ENCODE measurements at places on chromosomes 12 and 14.

DNA sequence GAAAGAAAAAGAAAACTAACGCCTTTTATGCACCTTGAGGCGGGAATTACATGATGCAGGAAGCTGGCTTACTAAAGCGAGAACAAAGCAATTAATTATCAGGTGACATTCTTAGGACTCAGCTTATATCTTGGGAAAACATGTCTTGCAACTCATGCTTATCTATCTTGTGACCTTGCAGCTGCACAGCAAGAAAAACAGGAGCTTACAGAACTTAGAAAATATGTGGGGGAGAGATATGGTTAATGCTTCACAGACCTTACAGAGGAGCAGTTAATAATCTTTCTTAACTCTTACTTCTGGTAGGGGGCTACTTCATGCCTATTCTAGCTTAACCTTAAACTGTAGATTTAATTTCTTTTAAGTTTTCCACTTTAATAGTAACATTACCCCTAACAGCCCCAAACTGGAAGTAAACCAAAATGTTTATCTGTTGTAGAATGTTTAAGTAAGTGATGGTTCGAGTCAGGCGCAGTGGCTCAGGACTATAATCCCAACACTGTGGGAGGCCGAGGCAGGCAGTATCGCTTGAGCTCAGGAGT lies 13.2 kb upstream of the OR11G2 start:
- DNase-seq, result no peak

DNA sequence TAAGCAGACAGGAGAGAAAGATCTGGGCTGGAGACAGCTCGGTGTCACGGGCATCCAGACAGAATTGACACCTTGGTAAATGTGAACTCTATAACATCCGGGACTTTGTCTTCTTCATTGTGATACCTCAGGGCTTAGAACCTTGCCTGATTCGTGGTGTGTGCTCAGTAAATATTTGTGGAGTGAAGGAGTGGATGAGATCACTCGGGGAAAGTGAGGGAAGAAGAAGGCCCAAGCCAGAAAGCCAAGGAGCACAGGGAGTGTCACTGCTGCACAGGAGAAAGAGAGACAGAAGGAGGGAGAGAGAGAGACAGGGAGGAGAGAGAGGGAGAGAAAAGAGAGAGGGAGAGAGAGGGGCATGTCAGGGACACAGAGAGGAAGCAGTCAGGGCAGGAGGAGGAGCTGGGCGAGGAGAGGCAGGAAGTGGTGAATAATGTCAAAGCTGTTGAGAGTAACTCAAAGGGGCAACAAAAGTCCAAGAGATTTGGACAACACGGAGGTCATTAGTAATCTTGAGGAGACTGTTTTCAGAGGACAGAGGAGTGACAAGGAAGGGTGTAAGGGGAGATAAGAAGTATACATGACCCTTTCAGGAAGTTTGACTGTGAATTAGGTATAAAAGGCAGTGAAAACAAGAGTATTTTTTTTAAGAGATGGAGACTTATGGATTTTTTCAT lies 141.6 kb upstream of the MAX start:
- DNase-seq, result peak; percentile 25

- no peak for DNase-seq
Observed at GRCh38 chr12:8596561-8596960, 16.1 kb downstream of the AICDA start.

- no peak for DNase-seq
Observed at GRCh38 chr12:23376238-23376637, 573.2 kb downstream of the SOX5 start.

DNA sequence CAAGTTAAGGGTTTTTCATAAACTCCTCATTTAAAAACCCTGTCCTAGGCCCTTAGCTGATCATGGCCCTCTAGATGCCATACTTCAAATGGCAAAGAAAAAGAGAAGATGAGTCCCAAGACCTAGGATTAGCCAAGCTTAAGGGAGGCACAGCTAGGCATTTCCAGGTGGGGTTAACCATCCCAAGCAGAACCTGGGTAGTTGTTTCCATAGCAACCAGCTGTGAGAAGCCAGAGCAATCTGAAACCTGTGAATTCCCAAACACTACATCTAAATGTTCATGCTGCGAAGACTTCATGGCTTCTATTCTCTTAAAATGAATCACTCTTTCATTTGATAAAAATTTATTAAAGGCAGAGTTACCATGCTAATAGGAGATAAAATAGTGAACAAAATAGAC lies 372.9 kb downstream of the C12orf50 start:
- DNase-seq, result no peak

DNA sequence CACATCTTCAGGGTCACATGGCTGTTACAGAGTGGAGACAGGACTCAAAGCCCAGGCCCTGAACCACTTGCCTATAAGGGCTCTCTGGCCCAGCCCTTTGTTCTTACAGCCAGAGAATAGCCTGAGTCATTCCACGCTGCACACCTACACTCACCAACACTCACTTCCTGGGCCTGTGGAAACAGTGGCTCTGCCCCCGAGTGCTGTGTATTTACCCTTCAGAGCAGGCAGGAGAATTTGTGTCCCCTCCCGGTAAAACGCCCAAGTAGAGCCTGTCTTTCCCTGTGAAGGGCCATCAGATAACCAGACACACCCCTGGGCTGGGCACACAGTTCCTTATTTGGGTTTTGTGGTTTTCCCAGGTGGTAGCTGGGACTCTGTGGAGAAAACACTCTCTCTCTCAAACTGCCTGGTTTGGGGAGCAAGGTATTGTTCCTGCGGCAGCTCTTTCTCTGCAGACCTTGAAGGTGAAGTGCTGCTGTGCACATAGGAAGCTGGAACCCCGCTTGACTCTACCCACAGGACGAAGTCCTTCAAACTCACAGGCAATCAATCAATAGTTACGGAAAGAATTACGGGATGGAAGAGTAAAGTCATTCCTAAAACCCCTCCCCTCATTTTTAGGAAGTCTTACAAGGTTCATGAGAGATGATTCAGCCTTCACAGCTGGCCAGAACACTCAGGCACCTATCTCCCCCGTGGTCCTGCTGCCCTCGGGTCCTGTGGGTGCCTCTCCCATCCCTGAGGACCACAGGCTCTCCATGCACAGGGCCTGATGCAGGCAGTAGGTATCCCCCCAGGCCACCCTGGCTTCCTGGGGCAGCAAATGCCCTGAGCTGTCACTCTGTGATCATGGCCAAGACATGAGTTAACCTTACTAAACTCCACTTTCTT lies 20.3 kb downstream of the FIGNL2 start:
- peak; percentile 8 for DNase-seq

DNA sequence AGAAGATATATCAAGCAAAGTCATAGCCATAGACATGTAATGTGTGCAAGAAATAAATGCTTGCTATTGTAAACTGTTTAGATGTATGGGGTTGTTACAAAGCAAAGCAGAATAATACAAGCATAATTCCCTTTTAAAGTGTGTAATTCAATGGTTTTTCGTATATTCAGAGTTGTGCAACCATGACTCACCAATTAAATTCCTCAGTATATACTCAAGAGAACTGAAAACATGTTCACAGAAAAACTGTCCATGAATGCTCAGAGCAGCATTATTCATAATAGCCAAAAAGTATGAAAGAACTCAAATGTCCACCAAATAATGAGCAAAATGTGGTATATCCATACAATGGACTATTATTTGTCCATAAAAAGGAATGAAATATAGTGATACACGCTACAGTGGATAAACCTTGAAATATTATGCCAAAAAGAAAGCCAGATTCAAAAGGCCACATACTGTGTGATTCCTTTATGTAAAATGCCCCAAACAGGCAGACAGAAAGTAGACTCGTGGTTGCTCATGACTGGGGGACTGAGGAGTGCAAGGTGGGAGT lies 9.3 kb downstream of the GXYLT1 start:
- DNase-seq, result no peak

DNA sequence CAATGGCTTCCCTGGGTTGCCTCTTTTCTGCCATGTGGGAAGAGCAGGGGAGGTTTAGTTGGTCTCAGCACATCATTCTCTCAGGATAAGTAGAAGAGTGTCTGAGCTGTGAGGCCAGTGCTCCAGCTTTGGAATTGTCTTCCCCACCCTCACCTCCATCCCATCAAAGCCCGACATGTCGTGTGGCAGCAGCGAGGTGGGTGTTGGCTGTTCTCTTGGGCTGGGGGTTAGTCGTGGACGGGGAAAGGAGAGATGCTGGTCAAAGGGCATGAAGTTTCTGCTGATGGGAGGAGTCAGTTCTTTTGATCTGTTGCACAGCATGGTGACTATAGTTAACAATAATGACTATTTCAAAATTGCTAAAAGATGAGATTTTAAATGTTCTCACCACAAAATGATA lies 404.2 kb downstream of the TMEM121 start:
- no peak for DNase-seq

DNA sequence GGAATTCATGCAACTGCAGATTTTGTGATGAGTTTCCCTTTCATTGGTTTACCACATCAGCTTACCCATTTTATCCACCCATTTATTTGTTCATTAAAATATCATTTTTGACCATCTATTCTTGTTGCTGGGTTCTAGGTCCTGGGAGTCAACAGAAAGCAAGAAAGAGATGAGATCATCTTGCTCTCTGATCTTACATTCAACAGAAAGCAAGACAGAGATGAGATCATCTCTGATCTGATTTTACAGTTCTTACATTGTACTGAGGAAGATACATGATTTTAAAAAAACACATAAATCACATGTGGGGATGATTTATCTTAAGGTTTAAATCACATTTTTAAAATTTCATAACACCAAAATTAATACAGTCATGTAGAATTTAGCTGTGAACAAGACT lies 2.3 kb downstream of the TAS2R46 start:
- no peak for DNase-seq
